ENCODE measurements at places on chromosomes 11 and 22.

DNA sequence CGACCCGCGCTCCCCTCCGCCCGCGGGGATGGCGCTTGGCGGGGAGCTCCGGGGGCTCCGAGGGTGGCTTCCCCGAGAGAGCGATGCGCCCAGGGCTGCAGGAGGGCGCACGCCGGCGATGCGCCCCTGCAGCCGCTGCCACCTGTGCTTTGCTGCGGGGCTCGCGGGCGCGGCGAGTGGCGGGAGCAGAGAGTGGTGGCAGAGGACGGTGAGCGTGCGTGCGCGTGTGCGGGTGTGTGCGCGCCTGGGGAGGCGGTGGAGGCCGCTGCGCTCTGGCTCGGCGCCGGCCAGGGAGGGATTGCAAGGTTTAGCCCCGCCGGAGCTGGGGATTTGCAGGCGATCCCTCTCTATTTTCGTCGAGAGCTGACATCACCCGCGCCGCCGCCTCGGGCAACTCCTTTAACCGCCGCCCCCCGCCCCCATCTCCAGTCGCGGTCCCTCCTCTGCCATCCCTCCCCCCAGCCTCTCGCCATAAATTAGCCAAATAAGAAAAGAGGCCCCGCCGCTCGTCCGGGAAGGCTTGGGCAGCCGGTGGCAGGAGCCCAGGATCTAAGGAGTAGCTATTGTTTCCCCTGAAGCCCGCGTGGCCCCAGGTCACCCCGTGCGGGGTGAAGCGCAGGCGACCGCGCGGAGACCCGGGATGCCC, at the start of gene SLC1A2:
TSS of gene SLC1A2 (minus strand) at position 375 of the 646 bp plus-strand sequence. CDS start 592 bp downstream, outside the sequence.
- peak; percentile 41 for DNase-seq

DNA sequence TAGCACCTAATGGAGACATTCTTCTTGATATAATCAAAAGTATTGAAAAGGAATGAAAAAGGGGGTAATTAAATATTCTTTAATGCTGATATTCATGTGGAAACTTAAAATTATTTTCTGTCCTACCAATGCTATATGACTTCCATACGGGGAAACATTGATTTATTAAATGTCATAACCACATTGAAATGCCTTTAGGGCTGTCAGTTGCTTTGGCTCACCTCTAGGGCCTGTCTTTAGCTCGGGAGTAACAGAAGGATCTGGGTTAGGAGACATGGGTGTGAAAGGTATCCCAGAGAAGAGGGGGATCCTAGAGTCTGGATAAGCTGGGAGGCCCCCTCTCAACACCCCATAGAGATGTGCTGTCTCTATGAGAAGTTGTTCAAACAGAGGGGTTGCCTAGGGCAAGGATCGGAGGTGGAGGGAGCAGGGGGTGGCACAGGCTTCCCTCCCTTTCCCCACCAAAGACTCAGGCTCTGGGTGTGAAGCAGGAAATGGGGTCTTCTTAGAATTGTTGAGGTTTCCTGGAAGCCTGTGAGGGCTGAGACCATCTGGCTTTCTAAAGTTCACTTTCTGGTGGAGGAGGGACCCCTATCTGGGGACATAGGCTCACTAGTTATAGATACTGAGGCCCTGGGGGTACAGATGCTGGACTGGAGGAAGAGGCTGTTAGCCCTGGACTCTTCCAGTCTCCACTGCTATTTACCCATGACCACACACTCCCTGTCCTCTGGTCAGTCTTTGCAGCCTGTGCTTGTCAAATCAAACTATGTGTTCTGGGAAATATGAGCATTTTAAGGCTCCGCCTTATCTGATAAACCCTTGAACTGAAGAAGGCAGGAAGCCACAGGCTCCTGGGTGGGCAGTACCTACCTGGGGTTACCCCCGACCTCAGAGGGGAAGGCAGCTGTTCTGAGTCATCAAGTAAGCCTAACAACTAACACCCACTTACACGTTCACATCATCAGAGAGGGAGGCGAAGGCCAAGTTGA, 55.8 kb upstream of the RRAS2 start:
- DNase-seq = no peak

GRCh38 chr11:60847281-60847680, 5.4 kb downstream of the CCDC86 start:
- no peak for DNase-seq

DNA sequence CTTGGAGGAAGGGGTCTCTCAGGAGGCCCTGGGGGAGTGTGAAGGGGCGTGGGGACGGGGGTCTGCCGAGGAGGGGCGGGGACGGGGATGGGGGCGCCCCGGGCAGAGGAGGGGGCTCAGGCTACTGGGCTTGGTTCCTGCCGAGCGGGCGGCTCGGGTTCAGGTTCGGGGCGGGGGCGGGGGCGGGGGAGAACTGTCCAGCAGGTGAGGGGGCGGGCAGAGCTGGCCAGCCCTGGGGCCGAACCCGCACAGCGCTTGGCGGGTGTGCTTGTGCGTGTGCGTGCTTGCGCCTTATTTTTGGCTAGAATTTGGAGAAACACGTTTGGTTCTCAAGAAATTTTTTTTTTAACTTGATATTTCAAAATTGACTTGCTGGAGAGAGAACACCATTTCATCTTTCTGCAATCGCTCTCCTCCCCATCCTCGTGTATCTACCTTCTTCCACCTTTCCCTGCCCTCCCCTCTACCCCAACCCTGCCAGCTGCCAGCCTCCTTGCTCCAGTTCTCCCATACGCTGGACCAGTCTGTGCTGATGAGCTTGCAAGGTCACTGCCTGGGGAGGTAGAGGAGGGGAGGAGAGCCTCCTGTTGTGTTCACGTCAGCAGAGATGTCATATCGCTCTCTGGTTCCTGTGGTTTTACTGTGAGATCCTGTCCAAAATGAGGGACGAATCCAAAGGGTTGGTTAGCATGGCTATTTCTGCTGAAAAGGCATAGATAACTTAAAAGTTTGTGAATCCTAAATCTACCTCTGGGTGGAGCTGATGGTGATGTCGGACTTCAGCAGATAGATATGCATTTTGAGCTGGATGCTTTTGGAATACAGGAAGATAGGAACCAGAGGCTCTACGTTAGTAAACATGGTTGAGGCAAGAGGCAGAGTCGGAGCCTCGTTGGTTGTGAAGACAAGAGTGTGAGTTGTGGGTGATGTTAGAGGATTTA, 668 bp downstream of the MADD start:
- peak; percentile 46 for DNase-seq

- DNase-seq = no peak
Observed at GRCh38 chr22:44111562-44112155, 69.1 kb upstream of the PARVG start.

DNA sequence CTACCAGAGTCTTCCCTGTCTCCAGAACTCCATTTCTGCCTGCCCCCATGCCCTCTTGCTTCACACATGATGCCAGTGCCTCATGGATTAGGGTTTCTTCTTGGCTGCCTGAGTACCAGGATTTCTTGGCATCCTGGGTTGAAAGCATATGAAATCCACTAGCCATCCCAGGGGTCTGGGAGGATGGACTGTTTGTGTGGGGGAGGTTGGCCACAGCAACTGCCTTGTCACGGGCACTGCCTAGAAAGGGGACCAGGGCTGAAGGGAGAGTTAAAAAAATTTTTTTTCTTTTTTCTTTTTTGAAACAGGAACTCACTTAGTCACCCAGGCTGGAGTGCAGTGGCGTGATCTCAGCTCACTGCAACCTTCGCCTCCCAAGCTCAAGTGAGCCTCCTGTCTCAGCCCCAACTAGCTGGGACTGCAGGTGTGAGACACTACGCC, 4.2 kb downstream of the USP35 start:
- DNase-seq = no peak

DNA sequence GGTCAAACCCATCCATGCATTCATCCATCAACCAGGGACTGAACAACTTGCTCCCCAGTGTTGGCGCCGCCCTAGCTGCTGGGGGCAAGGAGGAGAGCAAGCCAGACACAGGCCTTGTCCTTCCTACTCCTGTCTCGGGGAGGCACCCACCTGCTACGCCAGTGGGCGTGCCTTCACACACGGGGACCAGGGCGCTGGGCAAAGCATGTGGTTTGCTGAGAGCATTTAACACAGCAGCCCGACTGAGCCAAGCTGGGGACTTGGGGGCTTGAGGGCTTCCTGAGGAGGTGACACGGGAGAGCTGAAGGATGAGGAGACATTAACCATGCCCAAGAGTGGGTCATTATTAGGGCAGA, 30.6 kb downstream of the CACNA1I start:
- DNase-seq = no peak

Measured in hepatocyte (in vitro differentiated cells).